ENCODE measurements at places on chromosomes 6 and 20. TPM values are rescaled to one million over a fixed set of nuclear protein-coding genes. Genes with fewer than 3 reads are reported as not detected.
A peak's percentile ranks its signal among the peaks of the same experiment; 100 is the strongest.

PRDM13 gene
- not detected for total RNA-seq

STAU1 gene
- 53.6 TPM for total RNA-seq

CD2AP gene
- total RNA-seq, result 20.4 TPM

EPPIN gene
- not detected for total RNA-seq

DSP gene
- 3.4 TPM for total RNA-seq

GRCh38 chr6:131765081-131765803 lies 42.6 kb upstream of the ENPP1 start:
- peak; percentile 61 for DNase-seq

DNA sequence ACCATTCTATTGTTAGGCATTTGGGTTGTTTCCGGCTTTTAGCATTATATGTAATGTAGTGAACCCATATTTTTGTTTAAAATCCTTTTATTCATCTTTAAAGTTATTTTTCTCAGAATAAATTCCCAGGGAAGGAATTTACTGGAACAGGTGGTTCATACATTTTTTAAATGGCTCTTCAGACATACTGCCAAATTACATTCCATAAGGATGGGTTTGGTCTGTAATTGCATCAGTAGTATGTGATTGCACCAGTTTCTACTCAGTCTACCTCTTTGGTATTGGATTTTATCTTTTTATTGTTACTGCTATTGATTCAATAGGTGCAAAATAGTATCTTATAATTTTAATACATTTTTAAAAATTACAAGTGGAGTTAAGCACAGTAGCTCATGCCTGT lies 27.2 kb downstream of the BRPF3 start:
- DNase-seq, result no peak

GRCh38 chr20:34984756-34985261 lies 29.1 kb downstream of the MYH7B start:
- no peak for DNase-seq

DNA sequence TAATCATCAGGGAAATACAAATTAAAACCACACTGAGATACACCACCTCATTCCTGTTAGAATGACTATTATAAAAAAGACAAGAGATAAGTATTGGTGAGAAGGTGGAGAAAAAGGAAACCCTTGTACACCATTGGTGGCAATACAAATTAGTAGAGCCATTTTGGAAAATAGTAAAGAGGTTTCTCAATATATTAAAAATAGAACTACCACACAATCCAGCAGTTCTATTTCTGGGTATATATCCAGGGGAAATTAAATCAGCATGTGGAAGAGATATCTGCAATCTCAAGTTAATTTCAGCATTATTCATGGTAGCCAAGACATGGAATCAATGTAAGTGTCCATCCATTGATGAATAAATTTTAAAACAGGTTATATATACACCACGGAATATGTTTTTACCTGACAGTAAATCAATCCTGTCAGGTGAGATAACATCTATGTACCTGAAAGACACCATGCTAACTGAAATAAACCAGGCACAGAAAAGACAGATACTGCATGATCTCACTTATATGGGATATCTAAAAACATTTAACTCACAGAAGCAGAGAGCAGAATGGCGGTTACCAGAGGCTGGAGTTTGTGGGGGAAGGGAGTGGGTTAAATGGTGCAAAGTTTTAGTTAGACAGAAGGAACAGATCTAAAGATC lies 64.1 kb downstream of the SHPRH start:
- DNase-seq, result no peak

- DNase-seq, result peak; percentile 31
These were observed 59.4 kb upstream of the CITED2 start for GRCh38 chr6:139433631-139434419.

- peak; percentile 44 for DNase-seq
These were observed 118.7 kb downstream of the CLIC5 start for GRCh38 chr6:45896783-45897441.

DNA sequence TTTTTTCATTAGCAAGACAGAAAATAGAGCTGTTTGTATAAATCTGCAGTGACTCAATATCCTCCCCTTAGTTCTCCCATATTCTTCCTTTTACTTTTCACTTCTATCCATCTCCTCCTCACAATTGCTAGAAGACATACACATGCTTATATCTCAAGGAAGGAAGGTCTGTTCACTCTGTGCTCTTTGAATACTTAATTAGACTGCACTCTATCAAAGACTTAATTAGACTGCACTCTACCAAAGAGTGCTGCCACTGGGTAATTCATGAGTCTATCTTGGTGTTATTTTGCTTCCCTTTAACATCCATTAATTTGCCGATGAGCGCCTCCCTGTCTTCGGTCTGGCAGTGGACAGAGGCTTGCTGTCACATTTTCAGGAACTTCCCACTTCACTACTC lies 241.9 kb downstream of the ADGB start:
- DNase-seq, result no peak

GRCh38 chr6:3318226-3318625 lies 59.5 kb downstream of the PSMG4 start:
- no peak for DNase-seq

DNA sequence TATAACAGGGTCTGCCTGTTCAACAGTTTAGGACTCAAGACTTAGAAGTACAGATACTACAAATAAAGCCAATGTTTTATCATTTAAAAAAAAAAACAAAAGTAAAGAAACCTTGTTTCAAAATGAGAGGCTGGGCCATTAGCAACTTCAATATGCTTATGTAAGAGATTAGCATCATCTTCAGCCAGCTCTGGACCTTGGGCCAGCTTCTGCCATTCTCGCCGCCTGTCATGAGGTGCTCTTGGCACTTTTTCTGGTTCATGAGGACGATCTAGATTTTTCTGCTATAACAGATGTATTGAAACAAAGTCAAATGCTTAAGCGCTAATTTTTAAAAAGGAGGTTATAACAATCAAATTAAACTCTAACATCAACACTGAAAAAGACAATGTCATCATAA lies 74.2 kb downstream of the WASF1 start:
- DNase-seq, result no peak

DNA sequence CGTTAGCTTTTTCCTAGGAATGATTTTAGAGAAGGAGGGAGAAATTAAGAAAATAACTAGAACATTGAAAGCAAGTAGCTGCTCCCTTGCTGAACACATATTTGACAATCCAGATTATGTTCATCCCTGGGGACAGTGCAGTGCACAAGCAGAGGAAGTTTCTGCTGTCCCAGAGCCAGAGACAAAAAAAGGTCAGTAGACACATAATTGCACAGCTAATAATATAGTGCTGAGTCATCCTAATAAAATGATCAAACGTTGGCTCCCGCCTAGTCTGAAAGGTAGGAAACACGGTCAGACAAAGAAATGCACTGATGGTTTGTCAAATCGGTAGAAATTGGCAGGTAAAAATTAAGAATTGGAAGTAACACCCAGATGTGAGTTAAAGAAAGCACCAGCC lies 21.7 kb upstream of the SSTR4 start:
- DNase-seq, result no peak

DNA sequence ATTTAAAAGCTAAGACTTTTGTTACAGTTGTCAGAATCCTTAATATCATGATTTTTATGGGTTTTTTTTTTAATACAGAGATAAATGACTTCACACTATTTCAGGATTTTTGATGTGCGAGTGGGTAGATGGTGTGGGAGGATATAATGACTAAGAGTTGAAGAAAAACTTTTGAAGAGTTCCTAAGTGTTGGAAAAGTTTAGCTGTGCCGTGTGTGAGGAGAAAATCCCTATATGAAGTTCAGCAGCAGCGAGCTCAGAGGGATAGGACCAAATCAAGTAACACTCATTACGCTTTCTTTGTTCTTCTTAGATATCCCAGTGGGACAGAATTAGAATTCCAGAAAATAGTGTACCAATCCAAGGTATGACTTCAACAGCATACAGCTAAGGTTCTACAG lies 34.1 kb downstream of the PDE10A start:
- no peak for DNase-seq

GRCh38 chr6:1482381-1483166 lies 93.2 kb downstream of the FOXF2 start:
- DNase-seq, result peak; percentile 61

DNA sequence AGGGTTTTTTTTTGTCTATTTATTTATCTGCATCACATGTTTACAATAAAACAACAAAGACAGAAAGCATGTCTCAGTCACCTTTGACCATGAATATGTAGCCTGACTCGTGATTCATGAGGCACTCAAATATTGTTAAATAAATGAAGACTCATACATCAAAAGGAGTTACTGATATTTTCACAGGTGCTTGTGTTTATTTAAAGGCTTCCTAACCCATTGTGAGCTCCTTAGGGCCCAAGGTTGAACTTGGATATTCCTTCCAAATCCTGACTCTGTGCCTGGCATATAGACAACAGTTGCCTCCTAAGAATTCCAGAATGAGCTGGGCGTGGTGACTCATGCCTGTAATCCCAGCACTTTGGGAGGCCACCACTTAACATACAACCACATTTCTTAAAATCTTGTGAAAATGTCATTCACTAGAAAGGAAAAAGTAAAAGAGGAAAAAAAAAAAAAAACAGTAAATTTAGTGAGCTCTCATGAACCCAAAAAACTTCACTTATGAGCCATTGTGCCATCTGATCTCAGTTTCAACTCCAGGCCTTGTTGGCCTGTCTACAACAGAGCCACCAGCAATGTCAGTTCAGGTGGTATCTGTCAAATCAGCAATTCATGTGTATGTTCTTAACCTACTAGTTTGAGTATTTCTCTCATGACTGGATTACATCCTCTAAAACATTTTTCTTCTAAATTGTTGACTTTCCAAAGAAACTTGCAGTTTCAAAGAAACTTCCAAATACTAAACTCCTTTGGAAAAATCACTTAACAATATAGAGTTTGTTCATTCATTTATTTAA lies 162.7 kb upstream of the MARCKS start:
- peak; percentile 81 for DNase-seq

DNA sequence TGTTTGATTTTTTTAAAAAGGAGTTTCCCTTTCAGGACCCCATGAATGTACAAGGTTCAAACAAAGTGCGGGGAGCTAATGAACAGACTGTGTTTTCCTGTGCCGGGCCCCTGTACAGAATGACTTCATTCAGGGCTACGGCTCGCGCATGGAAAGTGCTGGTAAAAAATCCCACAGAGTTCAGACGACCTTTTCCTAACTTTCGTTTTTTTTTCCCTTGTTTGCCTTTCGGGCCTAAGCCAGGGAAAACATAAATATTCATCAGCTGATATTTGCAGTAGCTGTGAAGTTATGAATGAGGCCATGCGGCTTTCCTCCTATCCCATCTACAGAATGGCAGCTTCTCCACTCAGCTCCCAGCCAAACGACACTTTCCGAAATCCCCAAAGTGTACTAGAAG lies 74.0 kb downstream of the HAO1 start:
- DNase-seq, result no peak

Measured in HT1080 (cell line).